Left cardiac atrium (tissue), 4 donors: ENCODE measurements at places on chromosomes 1 and 21. TPM values are rescaled to one million over a fixed set of nuclear protein-coding genes. Genes with fewer than 3 reads are reported as not detected.

CADM3 gene
- 6.3 TPM for total RNA-seq

C1orf87 gene
- total RNA-seq: not detected

VAV3 gene
- 4.3 TPM for total RNA-seq

PGLYRP3 gene
- total RNA-seq: not detected

CNTN2 gene
- total RNA-seq: 0.24 TPM

TXNIP gene
- total RNA-seq: 909 TPM

TNFRSF8 gene
- total RNA-seq: 3.3 TPM

CELF3 gene
- total RNA-seq: not detected

DAP3 gene
- 96.0 TPM for total RNA-seq

PROK1 gene
- 0.18 TPM for total RNA-seq

USP21 gene
- total RNA-seq: 13.4 TPM

LIN28A gene
- not detected for total RNA-seq

INAVA gene
- total RNA-seq: not detected

ABCA4 gene
- 0.21 TPM for total RNA-seq

CYP4X1 gene
- 3.0 TPM for total RNA-seq

AIM2 gene
- total RNA-seq: 0.76 TPM

LCE6A gene
- total RNA-seq: not detected

CLCNKA gene
- 0.26 TPM for total RNA-seq

ZBTB8OS gene
- 32.7 TPM for total RNA-seq

GPR157 gene
- 18.8 TPM for total RNA-seq

MEGF6 gene
- 15.8 TPM for total RNA-seq

CRNN gene
- not detected for total RNA-seq

AQP10 gene
- total RNA-seq: not detected

F13B gene
- total RNA-seq: not detected

HHAT gene
- total RNA-seq: 1.6 TPM

CAPN8 gene
- total RNA-seq: not detected

OR2T33 gene
- not detected for total RNA-seq

ILF2 gene
- total RNA-seq: 63.7 TPM

SDC3 gene
- total RNA-seq: 38.8 TPM

CITED4 gene
- 26.5 TPM for total RNA-seq

ECM1 gene
- total RNA-seq: 40.6 TPM

WLS gene
- 92.2 TPM for total RNA-seq

HFM1 gene
- total RNA-seq: 1.6 TPM

LEPR gene
- total RNA-seq: 7.0 TPM

AMPD1 gene
- not detected for total RNA-seq

RPS27 gene
- 1,289 TPM for total RNA-seq

C1QB gene
- 356 TPM for total RNA-seq

BMP8B gene
- total RNA-seq: 0.59 TPM

SMIM1 gene
- 25.4 TPM for total RNA-seq

ATP1B1 gene
- 272 TPM for total RNA-seq

IBA57 gene
- 10.5 TPM for total RNA-seq

RNU1-1 gene
- 5,988 TPM for total RNA-seq

ACTA1 gene
- total RNA-seq: 508 TPM

TMEM53 gene
- 11.1 TPM for total RNA-seq

CD52 gene
- 5.5 TPM for total RNA-seq

IL12RB2 gene
- 2.9 TPM for total RNA-seq

CNN3 gene
- 162 TPM for total RNA-seq

BACE2 gene
- 39.5 TPM for total RNA-seq

MTMR11 gene
- 3.9 TPM for total RNA-seq

ADGRL2 gene
- 64.4 TPM for total RNA-seq

GIPC2 gene
- 3.1 TPM for total RNA-seq

C21orf91 gene
- total RNA-seq: 9.2 TPM

LRRC8D gene
- 7.3 TPM for total RNA-seq

HNRNPCL1 gene
- not detected for total RNA-seq

CNIH3 gene
- 0.88 TPM for total RNA-seq
